Upper lobe of right lung (tissue), 1 donor: ENCODE measurements at places on chromosomes 11 and 22.
A peak's percentile ranks its signal among the peaks of the same experiment; 100 is the strongest.

DNA sequence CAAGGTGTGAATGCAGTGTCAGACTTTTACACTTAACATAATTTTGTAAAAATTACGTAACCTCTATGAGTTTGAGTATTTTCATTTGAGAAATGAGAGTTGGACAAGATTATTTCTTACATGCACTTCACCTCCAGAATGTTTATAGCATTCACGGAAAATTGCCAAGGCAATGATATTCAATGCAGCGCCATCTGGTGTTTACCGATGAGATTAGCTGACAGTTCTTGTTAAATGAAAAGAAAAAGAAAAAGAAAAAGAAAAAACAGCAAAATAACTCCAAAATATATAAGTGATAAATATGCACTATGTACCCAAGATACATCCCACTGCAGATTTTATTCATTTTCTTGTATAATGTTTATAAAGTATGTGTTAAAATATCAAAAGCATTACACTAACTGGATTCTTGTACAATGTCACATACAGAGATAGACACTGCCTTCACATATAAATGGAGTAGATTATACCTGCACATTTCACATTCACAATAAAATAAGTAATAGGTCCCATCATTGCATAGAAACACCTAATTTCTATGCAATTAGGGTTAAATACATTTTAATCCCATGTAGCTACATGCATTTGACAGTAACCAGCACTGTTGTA lies 976.3 kb upstream of the FAT3 start:
- H3K4me1 ChIP-seq: no peaks in the 10 kb centered on the region
- no peak overlapping the region for H3K4me3 ChIP-seq
- no peaks in the 10 kb centered on the region for H3K27me3 ChIP-seq
- no peak for DNase-seq
- H3K36me3 ChIP-seq: no peaks in the 10 kb centered on the region

DNA sequence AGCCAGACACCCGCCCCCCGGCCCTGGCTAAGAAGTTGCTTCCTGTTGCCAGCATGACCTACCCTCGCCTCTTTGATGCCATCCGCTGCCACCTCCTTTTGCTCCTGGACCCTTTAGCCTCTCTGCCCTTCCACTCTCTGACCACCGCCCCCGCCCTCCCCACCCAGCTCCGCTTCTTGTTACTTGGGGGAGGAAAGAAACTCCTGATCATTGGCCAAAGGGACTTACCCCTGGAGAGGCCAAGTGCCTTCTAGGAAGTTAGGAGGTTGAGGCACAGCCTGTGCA lies at the start of gene PRR33:
PRR33 (minus strand) TSS at position 65 of the 285 bp plus-strand sequence. CDS start 1,311 bp downstream, outside the sequence.
- no peaks in the 10 kb centered on the region for H3K36me3 ChIP-seq
- H3K27me3 ChIP-seq: no peaks in the 10 kb centered on the region
- no peak within 1 kb of the TSS for H3K4me3 ChIP-seq
- H3K4me1 ChIP-seq: no peaks in the 10 kb centered on the region
- DNase-seq: no peak
- H3K27ac ChIP-seq: no peak within 1 kb of the TSS

DNA sequence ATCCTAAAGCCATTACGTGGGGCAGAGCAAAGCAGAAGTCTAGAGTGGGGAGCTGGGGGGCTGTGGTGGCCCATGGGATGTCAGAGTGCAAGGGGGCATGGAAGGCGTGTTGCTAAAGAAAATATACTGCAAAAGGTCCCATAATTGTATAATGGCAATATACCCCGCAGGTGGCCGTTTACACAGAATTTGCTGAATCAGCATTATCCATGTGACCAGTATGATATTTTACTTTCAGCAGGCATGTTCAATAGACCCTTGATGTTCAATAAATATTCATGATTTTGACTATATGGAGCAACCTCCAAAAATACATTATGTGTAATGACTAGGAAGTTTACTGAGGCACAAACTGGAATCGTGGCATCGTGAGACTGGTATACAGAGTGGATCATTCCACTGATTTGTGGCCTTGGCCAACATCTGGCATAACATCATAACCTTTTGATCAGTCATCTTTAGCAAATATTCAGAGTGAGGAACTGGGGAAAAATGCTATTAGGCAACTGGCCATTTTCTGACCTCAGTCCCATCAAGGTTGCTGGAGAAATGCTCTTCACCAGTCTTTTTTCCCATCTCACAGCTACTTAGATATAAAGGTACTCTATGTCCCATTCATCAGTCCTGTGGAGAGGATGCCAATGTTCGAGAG lies 29.3 kb upstream of the PPP2R1B start:
- no peaks in the 10 kb centered on the region for H3K4me1 ChIP-seq
- no peak overlapping the region for H3K27ac ChIP-seq
- H3K27me3 ChIP-seq: no peaks in the 10 kb centered on the region
- no peak overlapping the region for H3K4me3 ChIP-seq

- no peak overlapping the region for H3K27ac ChIP-seq
- no peak for DNase-seq
- peak overlapping the region; percentile 59 for H3K4me3 ChIP-seq
- H3K36me3 ChIP-seq: no peaks in the 10 kb centered on the region
- peaks cover 32% of the 10 kb centered on the region for H3K4me1 ChIP-seq
These were observed 1.6 kb downstream of the PDXP start for GRCh38 chr22:37659897-37660708.

GRCh38 chr11:1496091-1496760 lies 9.6 kb upstream of the MOB2 start:
- H3K4me1 ChIP-seq: peaks cover 15% of the 10 kb centered on the region
- no peak overlapping the region for H3K4me3 ChIP-seq
- H3K27ac ChIP-seq: no peak overlapping the region
- no peaks in the 10 kb centered on the region for H3K36me3 ChIP-seq

- H3K4me3 ChIP-seq: no peak overlapping the region
- H3K27me3 ChIP-seq: no peaks in the 10 kb centered on the region
- peak; percentile 57 for DNase-seq
- no peaks in the 10 kb centered on the region for H3K4me1 ChIP-seq
- no peak overlapping the region for H3K27ac ChIP-seq
- no peaks in the 10 kb centered on the region for H3K36me3 ChIP-seq
These were observed 5.5 kb downstream of the C11orf21 start for GRCh38 chr11:2295971-2296912.

- peaks cover 5% of the 10 kb centered on the region for H3K4me1 ChIP-seq
- no peaks in the 10 kb centered on the region for H3K27me3 ChIP-seq
- H3K4me3 ChIP-seq: no peak overlapping the region
- H3K36me3 ChIP-seq: no peaks in the 10 kb centered on the region
These were observed 20.2 kb downstream of the C11orf96 start for GRCh38 chr11:43962383-43963278.

GRCh38 chr11:82321206-82321605 lies 412.5 kb downstream of the FAM181B start:
- H3K4me3 ChIP-seq: no peak overlapping the region
- no peaks in the 10 kb centered on the region for H3K4me1 ChIP-seq
- H3K27ac ChIP-seq: no peak overlapping the region
- no peaks in the 10 kb centered on the region for H3K36me3 ChIP-seq
- no peak for DNase-seq

GRCh38 chr11:3020011-3020410 lies 27.9 kb upstream of the NAP1L4 start:
- no peak for DNase-seq
- H3K4me1 ChIP-seq: no peaks in the 10 kb centered on the region
- peaks cover 65% of the 10 kb centered on the region for H3K36me3 ChIP-seq
